Stimulated activated naive CD8-positive, alpha-beta T cell treated with anti-CD3 and anti-CD28 coated beads, Interleukin-15, amount 100 ng/mL, for 72 hours (primary cell): ENCODE measurements at places on chromosomes 5 and 9.
A peak's percentile ranks its signal among the peaks of the same experiment; 100 is the strongest.

DNA sequence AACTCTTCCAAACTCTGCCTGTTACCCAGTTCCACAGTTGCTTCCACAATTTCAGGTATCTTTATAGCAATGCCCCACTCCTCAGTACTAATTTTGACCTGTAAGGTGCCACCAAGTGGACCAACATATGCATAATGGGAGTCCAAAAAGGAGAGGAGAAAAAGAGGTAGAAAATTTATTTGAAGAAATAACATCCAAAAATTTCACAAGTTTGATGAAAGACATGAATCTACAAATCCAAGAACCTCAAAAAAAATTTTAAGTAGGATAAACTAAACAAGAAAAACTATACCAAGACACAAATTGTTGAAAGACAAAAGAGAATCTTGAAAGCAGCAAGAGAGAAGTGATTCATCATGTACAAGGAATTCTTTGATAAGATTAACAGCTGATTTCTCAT, 79.8 kb downstream of the BARX1 start:
- DNase-seq, result no peak

DNA sequence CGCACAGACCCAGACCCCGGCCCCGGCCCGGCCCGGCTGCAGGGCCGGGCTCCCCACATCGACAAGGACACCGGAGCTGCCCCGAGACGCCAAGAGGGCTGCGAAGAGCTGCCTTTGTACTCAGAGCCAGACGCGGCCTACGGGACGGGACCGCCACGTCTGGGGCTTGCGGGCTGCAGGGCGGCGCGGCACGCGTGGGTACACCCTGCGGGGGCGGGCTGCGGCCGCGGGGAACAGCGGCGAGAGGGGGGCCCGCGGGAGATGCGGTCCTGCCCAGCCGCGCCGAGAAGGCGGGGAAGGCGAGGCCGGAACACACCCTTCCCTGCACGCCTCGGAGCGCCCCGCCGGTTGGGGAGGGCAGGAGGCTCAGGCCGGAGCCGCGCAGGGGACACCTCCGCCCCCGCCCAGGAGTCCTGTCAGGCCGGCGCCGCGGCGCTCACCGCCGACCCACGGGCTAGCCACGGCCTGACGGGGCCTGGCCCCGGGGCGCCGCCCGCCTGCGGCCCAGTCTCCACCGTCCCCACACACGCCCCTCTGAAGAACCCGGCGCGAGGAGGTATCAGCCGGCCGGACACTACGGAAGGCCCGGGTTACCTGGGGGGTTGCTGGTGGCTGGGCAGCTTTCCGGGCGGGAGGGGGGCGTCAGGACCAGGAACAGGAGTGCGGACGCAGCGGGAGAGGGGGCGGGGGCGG, 478 bp downstream of the RAB14 start:
- DNase-seq, result peak; percentile 57

GRCh38 chr5:64074533-64074932, 91.1 kb upstream of the RNF180 start:
- DNase-seq, result no peak

- no peak for DNase-seq
Observed at GRCh38 chr5:57366744-57367143, 115.9 kb downstream of the ACTBL2 start.

GRCh38 chr5:174625591-174626350, 98.6 kb upstream of the MSX2 start:
- DNase-seq, result no peak
